ENCODE measurements at places on chromosomes 1 and 21.

DNA sequence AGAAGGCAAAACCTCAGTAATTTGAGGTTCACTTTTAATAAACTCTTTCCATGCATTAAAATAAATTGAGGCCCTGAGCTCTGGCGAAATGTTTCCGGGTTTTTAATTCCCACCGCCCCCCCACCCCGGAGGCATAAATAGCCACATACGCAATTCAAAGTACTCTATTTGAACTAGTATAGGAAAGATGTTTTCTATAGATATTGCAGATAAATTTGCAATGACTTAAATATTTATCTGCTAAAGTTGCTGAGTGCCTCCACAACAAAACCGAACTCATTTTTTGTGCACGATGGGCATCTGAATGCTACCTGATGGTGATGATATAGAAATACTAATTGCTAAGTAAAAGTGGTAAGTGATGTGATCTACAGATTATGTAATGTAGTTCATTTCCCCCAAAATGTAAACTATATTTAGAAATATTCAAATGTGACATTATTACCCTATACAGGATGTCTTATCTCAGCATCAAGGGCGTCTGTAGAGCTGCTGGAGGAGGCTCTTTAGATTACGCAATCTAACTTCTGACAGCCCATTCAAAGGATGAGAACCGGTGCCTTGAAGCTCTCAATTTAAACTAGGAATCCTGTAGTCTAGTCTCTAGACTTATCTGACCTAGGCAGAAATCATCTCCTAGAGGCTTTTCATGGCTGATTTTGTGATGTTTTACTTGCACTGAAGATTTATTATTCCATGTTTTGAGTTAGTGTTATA, 8.5 kb downstream of the IRF2BP2 start:
- peak; percentile 88 for DNase-seq

GRCh38 chr1:246219508-246220030, 287.5 kb downstream of the SMYD3 start:
- peak; percentile 59 for DNase-seq

GRCh38 chr21:28215214-28215954, 777.3 kb downstream of the LTN1 start:
- no peak for DNase-seq

DNA sequence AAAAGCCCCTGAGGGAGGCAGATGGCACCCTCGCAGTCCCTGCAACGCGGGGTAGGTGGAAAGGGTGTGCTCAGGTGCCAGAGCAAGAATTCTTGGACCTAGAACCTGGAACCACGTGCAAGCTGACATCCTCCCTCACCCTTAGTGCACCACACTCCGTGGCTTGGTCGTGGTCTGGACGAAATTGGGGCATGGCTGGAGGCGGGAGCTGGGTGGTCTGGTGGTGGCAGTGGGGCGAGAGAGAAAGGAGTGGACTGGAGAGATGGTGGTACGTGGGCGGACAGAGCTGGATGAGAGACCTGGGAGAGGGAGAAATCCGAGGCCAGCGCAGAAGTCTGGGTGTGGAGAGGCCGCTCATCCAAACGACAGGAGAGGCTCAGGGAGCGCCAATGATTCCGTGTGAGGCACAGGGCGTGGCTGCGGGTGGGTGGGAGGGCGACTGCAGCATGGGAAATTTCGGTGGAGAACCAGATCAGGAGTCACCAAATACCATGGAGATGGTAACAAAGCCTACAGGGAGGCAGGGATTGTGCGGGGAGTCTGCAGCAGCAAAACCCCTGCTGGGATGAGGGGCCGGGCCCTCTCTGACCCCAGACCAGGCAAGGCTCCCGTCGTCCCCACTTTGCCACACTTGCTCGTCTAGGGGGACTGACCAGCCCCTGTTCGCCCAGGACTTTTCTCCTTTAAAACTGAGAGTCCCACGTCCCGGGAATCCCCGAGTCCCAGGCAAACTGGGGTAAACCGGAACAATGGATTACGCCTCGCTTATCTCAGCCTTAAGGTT, 31.9 kb downstream of the CDCP2 start:
- no peak for DNase-seq

DNA sequence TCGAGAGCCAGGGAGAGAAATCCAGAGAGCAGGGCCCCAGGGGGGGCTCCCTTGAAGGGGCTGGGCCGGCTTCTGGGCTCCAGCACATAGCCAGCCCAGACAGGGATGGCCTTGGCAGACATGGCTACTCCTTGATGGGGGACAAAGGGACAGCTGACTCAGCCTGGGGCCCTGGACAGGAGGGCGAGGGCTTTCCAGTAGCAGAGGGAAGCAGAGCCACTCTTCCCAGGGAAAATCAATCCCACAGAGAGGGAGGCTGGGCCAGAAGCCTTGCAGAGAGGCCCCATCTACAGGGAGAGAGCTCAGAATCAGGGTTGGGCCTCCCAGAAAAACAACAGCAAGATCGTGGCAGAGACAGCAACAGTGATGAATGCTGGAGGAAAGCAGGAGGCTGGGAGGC, 15.6 kb downstream of the IGFN1 start:
- DNase-seq, result no peak

DNA sequence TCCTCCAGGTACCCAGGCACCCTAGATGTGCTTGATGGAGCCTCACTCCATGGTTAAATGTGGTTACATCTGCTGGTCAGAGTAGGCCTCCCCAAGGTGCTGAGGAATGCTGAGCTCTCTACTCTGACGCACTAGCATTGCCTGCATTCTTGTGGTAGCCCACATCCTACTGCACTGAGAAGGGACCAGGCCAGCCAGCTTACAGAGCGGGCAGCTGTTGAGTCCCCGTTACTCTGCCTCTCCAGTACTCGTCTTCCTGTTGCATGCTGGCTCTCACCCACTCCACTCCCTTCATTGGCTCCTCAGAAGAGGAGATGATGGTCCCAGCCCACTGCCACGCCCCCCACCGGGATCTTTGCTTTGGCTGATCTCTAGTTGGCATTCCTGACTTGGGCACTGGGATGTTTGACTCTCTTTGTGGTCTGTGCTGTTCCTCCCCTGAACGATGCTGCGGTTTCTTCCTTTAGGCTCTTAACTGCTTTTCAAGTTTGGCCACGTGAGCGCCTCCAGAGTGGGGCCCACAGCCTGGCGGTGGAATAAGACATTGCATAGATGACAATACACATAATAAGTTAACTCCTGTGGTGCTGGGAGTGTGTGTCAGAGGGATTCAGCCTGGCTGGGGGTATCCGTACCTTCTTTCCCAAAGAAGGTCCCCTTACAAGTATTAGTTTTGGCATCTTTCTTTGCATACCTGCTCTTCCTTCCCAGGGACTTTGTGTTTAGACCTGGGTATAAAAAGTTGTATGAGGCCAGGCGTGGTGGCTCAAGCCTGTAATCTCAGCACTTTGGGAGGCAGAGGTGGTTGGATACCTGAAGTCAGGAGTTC, 18.6 kb downstream of the AZIN2 start:
- DNase-seq, result peak; percentile 97

DNA sequence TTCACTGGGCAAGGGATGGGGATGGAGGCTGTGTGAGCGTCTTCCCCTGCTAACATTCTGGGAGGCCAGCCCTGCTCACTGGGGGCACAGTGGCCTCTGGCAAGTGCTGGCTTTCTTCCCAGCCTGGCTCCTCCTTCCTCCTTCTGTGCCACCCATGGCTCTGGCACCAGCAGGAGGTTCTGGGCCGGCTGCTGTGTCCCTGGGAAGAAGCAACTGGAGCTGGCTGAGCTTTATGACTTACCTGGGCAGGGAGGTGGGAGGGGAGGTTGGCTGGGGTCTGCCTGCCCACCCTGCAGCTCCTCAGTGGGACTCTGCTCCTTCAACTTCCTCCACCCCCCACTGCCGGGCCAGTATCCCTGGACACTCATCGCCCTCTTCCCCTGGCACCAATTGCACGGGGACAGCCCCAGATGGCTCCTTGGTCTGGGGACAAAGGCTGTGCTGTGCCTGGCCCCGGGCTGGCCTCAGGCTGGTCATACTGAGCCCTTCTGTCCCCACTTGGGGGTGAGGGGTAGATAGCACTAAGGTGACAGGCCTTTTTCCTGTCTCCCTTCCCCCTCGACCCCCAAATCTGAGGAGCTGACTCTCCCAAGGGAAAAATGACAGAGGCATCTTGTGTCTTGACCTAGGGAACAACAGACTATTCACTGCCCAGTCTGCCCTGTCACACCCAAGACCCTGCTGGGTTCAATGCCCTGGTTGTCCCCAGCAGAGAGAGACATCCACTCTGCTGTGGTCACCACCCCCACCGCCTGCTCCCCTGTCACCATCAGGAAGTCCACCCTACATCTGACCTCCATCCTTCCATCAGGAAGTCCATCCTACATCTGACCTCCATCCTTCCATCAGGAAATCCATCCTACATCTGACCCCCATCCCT, 14.4 kb downstream of the CDK18 start:
- no peak for DNase-seq

DNA sequence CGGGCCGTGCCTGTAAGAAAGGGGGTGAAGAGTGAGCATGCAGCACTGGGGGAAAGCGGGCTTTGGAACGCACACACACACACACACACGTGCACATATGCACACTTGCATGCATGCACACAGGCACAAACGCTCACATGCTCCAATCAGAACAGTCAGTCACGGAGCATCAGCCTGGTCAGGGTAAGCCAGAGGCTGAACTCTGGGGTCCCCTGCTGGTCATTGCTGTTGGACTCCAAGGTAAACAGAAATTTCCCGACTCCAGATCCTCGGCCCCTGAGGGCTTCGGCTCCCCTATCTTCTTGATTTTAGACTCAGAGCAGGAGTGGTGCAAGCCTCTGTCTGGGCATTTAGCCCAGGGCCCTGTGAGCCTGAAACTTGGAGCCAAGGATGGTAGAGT, 54.2 kb downstream of the SYT2 start:
- peak; percentile 24 for DNase-seq

- DNase-seq, result no peak
Measured at GRCh38 chr1:217315346-217315745, 315.5 kb downstream of the GPATCH2 start.

All from hematopoietic multipotent progenitor cell treated with erythropoietin and hydrocortisone succinate and interleukin-3 and kit ligand, for 4 days (in vitro differentiated cells).